ENCODE measurements at places on chromosomes 1 and 21.

DNA sequence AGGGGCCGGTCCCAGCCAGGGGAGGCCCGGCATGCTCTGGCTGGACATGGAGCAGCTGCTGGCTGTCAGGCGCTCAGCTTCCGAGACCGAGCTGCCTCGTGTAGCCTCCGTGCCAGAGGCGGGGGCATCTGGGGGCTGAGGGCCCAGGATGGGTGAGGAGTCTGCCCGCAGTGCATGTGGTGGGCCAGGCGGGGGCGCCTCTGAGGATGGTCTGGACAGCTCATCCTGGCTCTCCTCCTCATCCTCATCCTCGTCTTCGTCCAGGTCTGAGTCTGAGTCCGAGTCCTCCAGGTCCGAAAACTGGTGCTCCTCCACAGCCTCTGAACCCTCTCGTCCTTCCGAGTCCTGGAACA, 28.9 kb upstream of the EDN2 start:
- DNase-seq = no peak

DNA sequence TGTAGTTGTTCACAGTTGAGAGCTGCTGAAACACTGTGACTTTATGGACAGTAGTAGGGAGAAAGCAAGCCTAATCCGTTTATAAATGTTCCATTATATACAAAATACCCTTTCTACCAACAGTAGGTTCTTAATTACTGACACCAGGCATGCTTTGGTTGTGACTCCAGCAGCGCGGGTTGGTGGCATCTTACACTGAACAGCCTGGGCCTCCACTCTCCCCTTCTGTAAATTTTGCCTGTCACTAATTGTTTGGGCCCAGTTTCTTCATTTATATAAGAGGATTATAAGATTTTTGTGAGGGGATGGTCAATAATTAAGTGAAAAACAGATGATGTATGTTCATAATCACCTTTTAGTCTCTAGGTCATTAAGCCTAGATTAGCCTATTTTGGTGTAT, 58.2 kb downstream of the ITSN1 start:
- no peak for DNase-seq

GRCh38 chr21:25564349-25564948, 42.8 kb downstream of the MRPL39 start:
- no peak for DNase-seq

DNA sequence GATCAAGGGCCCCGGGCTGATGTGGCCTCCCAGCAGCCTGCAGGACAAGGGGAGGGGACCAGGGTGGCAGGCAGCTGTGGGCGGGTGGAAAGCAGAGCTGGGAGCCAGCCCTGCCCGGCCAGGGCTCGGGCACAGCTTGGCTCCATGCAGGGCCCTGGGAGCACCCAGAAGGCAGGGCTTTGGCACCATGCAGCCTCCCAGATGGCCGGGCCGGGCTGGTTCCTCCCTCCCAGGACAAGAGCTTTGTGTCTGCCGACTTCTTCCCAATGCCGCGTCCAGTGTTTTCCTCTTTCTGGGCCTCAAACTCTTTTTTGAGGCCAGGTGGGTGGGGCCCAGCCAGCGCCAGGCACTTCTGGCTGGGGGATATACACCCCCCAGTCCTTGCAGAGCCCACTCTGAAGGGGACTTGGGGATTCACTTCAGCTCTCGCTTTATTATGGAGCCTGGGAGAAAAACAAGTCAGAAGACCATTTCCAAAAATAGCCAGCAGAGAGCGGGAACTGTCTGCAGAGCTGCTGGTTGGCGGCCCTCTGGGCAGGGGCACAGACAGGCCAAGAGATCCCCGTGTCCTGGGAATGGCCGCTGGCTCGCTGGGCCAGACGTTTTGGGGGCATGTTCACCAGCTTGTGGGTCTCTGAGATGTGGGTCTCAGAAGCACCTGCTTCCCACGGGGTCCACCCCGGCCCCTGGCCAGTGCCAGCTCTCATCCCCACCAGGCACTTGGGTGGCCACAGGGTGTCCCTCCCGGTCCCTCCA, 103.8 kb upstream of the ARHGEF16 start:
- DNase-seq = no peak

GRCh38 chr1:200738949-200739651, 407 bp downstream of the CAMSAP2 start:
- no peak for DNase-seq

- DNase-seq = no peak
Measured at GRCh38 chr1:169853341-169853740, 40.4 kb downstream of the SCYL3 start.

- no peak for DNase-seq
Measured at GRCh38 chr1:242133351-242133750, 134.5 kb upstream of the MAP1LC3C start.

DNA sequence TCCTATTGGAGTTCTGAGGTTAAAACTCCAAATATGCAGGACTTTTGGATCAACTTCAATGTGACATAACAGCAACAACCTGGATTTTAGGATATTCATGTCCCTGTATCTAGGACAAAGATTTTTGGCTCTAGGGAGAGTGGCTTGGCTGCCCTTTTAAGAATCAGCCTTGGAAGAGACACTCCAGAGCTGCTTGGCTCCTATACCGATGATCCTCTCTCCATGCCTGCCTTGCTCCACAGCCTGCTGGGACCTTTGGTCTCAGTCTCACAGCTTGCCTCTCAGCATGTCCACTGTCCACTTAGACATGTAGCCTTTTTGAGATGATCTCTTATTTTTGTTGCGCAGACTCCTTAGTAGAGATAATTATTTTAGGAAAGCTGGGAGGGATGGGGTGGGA, 4.5 kb upstream of the FCMR start:
- no peak for DNase-seq

DNA sequence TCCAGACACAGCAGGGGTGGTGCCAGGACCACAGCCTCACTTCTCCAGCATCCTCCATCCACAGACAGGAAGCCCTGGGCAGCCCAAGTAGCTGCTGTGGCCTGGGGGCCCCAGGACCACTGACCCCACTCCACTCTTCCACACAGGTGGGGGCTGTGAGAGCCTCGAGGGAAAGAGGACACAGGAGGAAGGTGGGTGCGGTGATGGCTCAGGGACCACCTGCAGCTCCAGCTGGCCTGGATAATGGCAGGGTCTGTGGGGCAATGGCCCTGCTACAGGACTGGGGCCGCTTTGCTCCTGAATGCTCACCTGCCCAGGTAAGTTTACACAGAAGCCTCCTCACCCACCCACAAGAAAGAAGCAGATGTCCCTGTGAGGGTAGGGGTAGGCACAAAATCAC, 18.3 kb upstream of the PRSS38 start:
- DNase-seq = no peak

DNA sequence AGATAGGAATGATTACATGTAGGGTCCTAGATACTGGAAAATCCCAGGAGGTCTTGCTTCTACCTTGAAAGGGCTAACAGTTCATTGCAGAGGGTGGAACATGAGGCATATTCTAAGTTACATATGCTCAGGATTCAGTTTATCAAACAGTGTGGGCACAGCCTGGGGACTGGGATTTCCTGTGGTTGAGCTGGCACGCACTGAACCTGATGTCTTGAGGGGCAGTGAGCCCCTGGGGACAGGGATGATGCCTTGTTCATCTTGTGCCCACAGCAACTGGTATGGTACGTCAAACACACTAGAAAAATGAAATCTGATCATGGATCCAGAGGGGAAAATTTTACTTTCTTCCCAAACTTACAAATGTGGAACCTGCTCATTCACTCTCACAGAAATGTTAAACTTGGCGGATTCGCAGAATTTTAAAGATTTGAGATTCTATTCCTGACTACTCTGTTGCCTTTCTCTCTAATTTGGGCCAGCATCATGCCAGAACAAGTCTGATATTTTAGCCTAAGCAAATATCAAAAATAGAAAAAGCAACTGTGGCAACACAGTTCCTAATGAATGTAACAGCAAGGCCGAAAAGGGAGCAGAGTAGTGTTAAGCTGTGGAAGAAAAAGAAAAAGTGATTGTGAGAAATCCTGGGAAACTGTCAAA, 68.2 kb upstream of the COL24A1 start:
- no peak for DNase-seq

DNA sequence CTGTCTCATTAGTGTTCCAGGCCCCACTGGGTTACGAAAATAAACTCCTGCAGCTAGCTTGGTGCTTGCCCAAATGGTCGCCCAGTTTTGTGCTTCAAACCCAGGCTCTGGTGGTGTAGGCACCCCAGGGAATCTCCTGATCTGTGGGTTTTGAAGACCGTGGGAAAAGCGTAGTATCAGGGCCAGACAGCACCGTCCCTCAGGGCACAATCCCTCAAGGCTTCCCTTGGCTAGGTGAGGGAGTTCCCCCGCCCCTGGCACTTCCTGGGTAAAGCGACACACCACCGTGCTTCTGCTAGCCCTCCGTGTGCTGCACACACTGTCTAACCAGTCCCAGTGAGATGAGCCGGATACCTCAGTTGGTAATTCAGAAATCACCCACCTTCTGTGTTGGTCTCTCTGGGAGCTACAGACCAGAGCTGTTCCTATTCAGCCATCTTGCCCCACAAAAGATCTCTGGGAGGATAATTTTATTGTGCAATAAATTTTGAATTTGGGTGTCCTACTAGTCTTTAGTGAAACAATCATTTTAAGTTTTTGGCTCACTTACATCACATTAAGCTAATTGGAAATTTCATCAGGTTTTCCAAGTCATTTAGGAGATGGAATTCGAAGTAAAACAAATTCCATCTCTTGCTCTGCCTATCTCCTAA, 9.4 kb upstream of the SLC25A24 start:
- no peak for DNase-seq

DNA sequence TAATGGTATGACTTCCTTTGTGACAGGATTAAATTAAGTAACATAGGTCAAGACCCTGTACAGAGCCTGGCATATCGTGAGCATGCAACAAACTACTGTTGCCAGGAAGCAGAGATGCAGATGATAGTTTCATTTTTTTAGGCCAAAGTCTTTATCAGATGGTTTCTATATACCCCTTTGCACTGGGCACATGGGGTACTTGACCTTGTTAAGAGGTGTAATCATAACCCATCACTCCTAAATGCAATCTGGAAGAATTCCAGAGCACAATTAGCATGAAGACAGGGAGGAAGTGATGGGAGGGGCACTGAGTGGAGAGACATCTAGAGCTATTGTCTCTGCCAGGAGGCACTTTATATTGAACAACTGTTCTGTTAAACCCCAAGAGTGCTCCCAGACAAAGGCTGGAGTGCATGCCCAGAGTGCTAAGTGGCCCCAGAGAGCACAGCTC, 22.1 kb downstream of the ZBTB17 start:
- DNase-seq = no peak

DNA sequence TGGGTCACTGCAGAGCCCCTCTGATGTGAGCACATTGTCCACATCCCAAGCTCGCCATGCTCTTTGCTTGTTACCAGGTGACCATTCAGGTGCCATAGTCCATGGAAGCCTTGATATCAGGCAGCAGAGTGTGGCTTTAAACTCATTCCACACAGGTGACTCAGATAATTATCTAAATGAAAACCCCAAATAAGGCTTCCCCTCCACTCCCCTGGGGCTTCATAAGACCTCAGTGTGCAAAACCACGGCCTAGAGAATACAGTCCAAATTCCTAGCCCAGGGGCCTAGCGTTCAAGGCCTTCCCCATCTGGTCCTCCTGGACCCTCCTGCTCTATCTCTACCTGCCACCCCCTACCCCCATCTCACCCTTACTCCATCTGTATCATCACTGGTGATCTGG, 97.1 kb downstream of the ARHGEF10L start:
- DNase-seq = no peak

DNA sequence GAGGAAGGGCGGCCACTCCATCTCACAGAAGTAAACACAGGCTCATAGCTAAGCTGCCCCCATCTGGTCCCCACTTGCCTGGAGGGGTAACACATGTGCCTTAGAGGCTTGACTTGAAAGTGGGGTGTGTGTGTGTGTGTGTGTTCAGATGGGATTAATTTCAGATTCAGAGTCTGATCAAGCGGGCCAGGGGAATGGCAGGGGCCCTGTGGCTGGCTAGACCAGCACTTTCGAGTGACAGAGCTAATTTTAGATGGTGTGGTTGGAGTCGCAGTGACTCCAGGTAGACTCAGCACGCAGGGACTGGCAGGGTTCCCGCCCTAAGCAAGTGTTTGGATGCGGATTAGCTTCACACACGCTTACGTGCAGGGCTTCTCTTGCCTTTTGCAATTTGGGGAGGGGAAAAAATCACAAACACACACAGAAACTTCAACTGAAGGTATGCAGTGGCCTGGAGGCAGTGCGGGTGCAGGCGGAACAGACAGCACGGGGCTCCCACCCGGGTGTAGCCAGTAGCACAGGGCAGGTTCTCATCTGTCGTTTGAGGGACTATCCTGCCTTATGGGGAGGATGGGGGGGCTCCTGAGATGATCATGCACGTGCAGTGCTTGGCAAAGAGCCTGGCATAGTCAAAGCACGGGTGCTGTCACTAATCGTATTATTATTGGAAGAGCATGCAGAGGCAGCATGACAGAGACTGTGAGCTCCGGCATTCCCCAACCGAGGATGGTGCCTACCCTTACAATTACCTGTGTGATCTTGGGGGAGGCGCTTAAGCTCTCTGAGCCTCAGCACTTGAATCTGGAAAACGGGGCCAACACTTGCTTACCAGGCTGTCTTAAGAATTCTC, 1.3 kb downstream of the EDN2 start:
- DNase-seq = no peak

DNA sequence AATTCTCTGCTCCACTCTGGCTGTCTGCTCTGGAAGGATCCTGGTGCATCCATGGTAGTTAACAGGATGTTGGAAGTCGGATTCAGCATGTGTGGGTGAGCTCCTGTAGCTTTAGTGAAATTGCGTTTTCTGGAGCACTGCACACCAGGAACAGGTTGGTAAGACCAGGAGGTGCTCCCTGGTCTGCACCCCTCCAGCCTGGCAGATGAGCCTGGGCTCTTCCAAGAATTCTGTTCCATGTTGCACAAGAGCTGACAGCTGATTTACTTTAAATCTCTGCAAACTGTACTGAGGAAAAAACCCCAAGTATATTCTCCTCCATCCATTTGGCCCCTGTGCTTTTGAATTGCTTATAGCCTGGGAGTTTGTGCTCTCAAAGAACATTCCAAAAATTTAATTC, 33.7 kb downstream of the KCNK1 start:
- no peak for DNase-seq

- DNase-seq = no peak
Measured at GRCh38 chr21:37737507-37737906, 178.8 kb downstream of the KCNJ6 start.

- no peak for DNase-seq
Measured at GRCh38 chr1:67792741-67793458, 40.4 kb downstream of the GNG12 start.

GRCh38 chr1:208520438-208521099, 276.4 kb upstream of the PLXNA2 start:
- no peak for DNase-seq
